Activated CD8-positive, alpha-beta T cell treated with anti-CD3 and anti-CD28 coated beads, Interleukin-2, amount 10 ng/mL, durations not matched to agents 7 days and 5 days (primary cell): ENCODE measurements at places on chromosomes 5 and 9. TPM values are rescaled to one million over a fixed set of nuclear protein-coding genes. Genes with fewer than 3 reads are reported as not detected.

DNA sequence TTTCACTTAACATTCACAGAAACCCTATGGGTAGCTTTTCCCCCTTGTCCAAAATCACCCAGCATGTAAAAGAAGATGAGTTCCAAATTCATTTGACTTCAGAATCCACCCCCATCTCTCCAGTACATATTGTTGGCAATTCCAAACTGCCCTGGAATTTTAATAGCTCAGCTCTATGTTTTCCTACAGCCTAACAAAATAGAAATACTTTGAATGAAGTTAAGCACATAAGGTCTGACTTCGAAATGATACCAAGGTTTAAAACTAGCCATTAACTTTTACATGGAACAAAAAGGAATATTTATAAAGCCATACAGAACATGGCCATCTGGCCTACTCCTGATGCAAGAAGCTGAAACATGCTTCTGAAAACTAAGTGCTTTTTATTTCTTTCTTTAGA, 634.3 kb downstream of the PDE4D start:
- DNase-seq = no peak

DNA sequence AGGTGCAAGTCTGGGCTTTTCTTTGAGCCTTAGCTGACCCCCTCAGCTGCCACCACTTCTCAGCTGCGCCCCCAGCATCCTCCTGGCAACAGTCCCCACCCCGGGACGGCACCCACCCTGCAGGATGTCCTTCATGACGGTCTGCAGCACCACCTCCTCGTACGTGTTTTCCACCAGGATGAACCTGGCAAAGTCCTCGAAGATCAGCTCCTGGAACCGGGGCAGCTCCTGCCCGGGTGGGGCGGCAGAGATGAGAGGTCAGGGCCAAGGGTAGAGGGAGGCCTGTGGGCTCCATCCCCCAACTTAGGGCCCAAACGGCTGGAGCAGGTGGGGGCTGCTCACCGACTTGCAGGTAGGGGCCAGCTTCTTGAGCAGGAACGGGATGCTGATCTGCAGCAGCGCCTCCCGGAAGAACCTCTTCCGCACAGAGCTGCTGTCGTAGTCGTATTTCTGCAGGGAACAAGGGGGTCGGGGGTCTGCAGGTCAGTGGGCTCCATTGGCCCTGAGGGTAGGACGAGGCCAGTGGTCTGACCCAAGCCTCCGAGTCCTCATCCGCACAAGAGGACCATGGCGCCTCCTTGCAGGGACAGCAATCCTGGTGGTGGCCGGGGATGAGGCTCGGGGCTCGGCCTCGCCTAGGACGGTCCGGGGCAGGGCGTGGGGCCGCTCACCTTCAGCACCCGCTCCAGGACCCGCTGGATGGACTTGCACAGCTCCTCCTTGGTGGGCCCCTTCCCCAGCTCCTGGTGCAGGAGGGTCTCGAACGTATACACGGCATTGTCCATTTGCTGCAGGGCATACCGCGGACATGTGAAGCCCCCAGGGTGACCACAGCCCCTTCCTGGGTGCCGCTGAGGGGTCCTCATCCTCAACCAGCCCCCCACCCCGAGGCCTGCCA, 56.7 kb downstream of the LRSAM1 start:
- DNase-seq = no peak

- DNase-seq = no peak
Observed at GRCh38 chr5:77282337-77283027, 72.0 kb downstream of the PDE8B start.

DNA sequence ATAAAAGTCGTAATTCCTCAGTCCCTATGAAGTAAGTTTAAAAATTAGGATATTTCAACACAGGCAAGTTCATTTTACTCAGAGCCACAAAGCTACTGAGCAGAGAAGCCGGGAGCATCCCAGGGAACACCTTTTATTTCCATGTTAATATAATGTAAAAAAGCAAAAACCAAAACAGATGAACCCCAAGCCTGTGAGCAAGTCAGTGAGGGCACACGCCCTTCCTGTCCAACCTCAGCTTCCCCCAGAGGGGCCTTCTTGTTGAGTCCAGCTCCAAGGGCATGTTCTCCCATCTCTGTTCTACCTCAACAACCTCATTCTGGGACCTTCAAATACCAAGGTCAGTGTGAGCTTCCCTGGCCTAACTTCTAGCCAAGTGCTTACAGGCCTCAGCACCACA, 24.8 kb downstream of the NSUN2 start:
- DNase-seq = no peak

DNA sequence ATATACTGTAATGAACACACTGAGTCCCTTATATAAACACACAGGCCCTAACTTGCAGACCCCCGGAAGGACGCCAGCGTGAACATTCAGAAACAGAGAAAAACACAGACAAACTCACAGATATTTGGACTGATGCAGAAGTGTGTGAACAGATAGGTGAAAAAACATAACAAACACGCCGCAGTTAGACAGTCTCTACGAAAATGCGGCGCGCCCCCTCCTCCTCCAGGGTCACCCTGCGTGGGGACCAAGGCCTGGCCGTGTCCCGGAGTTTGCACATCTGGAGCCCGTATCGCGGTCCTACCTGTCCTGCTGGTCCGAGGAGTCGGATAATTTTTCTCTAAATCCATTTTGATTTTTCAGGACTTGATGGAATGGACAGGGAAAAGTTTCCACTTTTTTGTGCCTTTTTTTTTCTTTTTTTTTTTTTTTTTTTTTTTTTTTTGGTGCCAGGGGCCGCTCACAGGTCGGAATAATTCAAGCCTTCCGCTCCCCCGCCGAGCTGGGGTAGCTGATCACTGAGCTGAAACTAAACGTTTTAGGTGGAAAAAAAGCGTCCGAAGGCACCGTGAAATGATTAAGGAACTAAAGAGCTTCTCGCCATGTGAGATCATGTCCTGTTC, at the start of gene PAX5:
Gene PAX5, minus strand, starts transcription at position 587 of the 623 bp plus-strand sequence. Its CDS starts 237 bp downstream, at position 350.
- no peak for DNase-seq

DNA sequence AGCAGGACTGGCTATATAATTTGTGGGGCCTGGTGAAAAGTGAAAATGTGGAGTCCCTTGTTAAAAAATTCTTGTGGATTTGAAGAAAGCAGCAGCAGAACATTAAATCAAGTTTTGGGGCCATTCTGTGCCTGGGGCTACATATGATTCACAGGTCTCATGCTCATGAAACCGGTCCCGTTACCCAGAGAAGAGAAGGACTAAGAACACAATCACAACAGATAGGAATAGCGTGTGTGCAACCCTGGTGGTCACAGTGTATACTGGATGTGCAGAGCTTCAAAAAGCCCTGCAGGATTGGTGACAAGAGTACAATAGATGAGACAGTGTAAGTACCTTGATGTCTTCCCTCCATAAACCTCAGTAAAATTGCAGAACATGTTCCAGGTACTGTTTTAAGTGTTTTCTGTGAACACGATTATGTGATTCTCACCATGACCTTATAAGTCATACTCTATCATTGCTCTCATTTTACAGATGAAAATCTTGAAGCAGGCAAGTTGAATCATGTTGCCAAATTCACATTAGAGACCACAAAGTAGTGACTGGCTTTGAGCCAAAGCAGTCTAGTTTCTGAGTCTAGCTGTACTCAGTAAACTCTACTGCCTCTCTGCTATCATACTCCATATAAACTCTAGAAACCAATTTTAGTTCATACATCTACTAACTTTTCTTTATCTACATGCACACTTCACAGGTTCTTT, 636.5 kb downstream of the TAF11L14 start:
- no peak for DNase-seq

DNA sequence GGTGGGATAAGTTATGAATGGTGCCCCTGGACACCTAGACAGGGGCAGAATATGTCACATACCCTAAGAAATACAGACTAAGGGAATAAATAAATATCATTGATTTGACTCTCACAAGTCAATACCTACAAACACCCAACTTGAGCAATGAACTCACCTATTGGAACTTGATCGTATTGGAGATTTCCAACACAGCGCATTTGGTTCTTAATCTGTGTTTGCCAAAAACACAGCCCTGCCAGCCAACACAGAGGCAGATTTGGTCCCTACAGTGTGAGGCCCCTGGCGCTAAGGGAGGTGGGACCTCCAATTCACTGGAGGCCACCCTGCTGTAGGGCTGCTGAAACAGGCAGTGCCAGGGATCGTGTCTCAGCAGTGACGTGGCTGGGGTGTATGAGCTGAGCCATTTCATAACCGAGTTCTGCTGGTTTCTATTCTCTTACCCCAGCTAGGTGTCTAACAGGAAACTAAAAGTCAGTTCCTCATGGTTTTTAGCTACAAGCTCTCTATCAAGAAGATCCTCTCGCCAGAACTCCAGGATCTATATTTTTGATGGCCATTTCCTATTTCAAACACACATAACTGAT, 84.5 kb downstream of the SLC1A1 start:
- no peak for DNase-seq

DNA sequence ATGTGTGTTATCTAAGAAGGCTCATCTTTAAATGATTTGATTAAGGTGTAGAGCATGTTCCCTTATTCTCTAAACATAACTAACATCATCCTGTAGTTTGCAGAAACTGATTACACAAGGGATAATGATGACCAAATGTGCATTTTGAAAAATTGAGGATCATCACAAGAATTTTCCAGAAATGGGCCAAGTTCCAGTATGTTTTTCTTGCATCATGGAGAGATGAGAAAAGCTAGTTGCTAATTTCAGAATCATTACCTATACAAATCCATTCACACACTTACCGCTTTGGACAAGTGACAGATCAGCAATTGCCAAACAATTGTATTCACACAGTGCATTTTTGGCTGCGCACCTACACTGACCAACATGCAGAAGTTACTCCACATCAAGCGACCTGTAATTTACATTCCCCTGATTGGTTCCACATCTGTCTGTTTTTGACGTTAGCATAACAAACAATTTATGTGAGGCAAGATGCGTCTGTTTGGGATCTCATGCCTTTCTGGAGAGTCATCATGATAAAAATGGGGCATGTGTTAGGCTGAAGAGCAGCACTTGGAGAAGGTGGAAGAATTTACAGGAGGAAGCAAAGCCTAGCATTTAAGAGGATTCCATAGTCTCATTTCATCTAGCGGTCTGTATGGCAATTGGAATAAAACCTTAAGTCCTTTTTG, 2.8 kb upstream of the BNC2 start:
- DNase-seq = no peak

DNA sequence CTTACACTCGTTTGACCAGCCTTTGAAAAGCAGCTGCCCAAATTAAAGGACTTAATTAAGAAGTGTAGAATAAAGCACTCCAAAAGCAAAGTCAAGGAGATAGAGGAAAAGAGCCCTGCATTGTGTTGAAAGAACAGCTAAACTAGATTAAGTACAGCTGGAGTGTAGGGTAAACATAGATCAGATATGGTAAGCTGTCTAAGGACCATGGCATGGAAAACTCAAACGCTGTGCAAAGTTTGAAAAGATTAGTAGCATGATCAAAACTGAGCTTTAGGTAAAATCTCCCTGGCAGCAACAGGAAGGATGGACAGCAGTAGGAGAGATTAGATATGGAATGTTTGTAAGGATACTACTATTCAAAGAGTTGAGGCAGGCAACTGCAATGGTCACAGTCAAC, 55.4 kb downstream of the BNC2 start:
- no peak for DNase-seq

SPINK6 gene
- total RNA-seq = not detected
